ENCODE measurements at places on chromosomes 11 and 22.

DNA sequence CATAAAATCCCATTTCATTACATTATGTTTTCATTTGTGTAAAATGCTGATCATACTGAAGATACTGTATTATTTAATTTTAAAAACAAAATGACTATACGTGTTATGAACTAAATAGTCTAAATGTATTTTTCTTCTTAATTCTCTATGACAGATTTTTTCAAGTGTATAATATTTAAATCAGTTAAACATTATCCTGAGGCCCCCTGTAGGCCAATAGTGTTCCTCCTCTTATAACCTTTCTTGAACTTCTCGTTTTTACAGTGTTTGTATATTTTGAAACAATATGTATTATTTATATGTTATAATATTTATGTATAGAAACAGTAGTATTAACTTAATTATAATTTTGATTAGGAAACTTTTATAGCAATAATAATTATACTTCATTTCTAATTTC is 151.1 kb upstream of the CHORDC1 start:
- no peak for DNase-seq
- no peak overlapping the region for H3K27ac ChIP-seq
- H3K4me3 ChIP-seq: no peak overlapping the region
- no peaks in the 10 kb centered on the region for H3K27me3 ChIP-seq
- no peaks in the 10 kb centered on the region for H3K36me3 ChIP-seq

DNA sequence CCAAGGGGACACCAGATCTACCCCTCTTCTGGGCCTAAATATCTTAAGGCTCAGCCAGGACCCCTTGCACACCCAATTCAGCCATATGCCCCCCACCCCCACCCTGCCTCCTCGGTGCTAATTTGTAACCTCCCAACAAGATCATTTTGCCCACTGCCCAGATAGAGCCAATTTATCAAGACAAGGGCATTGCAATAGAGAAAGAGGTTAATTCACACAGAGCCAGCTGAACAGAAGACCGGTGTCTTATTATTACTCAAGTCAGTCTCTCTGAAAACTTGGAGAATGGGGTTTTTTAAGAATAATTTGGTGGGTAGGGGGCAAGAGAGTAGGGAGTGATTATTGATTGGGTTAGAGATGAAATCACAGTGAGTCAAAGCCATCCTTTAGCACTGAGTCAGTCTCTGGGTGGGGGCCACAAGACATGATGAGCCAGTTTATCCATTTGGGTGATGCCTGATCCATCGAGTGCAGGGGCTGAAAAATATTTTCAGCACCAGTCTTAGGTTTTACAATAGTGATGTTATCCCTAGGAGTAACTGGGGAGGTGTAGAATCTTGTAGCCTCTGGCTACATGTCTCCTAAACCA is 9.9 kb upstream of the CAPN5 start:
- H3K27ac ChIP-seq: no peak overlapping the region
- H3K4me1 ChIP-seq: no peaks in the 10 kb centered on the region
- H3K27me3 ChIP-seq: peaks cover 16% of the 10 kb centered on the region
- DNase-seq: no peak

GRCh38 chr11:120590472-120590871 is 78.9 kb downstream of the GRIK4 start:
- H3K27me3 ChIP-seq: peaks cover 14% of the 10 kb centered on the region
- no peak overlapping the region for H3K27ac ChIP-seq
- no peak for DNase-seq
- no peaks in the 10 kb centered on the region for H3K4me1 ChIP-seq
- no peak overlapping the region for H3K4me3 ChIP-seq

DNA sequence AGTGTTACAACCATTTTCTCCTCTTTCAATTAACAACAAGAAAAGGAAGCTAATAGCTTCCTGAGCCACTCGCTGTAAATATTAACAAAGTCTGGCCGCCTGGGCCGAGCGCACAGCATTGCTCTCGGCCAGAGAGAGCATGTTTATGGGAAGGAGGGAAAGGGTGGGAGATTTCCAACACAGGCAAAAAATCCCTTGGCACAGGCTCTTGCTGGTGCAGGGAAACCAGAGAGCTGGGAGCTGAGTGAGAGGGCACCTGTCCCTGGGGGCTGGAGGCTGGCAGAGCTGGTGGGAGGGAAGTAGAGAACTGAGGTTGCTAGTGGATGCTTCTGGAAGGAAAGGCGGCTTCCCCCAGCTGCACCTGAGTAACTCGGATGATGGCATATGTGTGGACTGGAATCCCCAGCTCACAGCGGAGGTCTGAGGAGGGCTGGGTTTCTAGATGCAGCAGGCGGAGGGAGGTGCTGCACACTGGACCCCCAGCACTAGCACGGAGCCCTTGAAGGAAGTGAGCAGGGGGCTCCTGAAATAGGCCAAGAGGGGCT is 59.6 kb downstream of the FLRT1 start:
- peaks cover 3% of the 10 kb centered on the region for H3K4me1 ChIP-seq
- no peak overlapping the region for H3K4me3 ChIP-seq
- no peak for DNase-seq
- H3K36me3 ChIP-seq: no peaks in the 10 kb centered on the region
- no peaks in the 10 kb centered on the region for H3K27me3 ChIP-seq

DNA sequence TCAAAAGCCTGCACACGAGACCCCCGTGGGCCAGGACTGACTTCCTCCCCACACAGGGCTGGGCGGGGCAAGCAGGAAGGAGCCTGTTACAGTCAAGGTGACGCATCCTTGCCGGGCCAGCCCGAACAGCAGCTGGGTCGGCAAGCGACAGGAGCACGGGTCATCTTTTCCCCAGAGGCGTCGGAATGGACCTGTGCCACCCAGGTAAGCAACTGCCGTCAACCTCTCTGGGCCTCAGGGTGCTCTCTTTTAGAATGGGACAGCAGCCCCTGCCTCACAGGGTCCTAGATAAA is at the start of gene CYTH4:
TSS of gene CYTH4 (plus strand) at position 124 of the 293 bp plus-strand sequence. CDS start at position 186, 62 bp downstream.
- H3K4me3 ChIP-seq: peak within 1 kb of the TSS; percentile 89
- H3K36me3 ChIP-seq: peaks cover 41% of the 10 kb centered on the region
- peak within 1 kb of the TSS; percentile 94 for H3K27ac ChIP-seq
- H3K27me3 ChIP-seq: no peaks in the 10 kb centered on the region

GRCh38 chr11:12863605-12864121 is 145.5 kb upstream of the RASSF10 start:
- DNase-seq: no peak
- no peaks in the 10 kb centered on the region for H3K36me3 ChIP-seq
- peaks cover 41% of the 10 kb centered on the region for H3K27me3 ChIP-seq
- no peak overlapping the region for H3K27ac ChIP-seq

DNA sequence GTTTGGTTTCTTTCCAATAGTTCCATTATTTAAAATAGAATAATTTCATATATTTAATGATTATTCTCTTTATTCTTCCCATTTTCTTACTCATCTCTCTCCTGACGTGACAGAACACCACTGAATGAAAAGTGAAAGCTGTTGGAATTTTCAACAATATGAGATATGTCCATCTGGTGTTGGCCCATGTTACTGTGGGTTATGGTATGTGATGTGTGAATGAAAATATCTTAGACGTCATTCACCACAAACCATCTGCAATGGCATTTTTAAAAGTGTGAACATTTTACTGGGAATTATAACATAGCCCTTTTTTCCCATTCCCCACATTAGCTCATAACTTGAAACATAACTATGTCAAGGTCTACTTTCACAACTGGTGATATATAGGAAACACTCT is 11.3 kb upstream of the OR5M1 start:
- H3K27ac ChIP-seq: no peak overlapping the region
- no peaks in the 10 kb centered on the region for H3K27me3 ChIP-seq
- no peak overlapping the region for H3K4me3 ChIP-seq
- no peaks in the 10 kb centered on the region for H3K4me1 ChIP-seq
- no peaks in the 10 kb centered on the region for H3K36me3 ChIP-seq

GRCh38 chr11:126127898-126128297 is 65.2 kb upstream of the CDON start:
- DNase-seq: no peak
- no peak overlapping the region for H3K27ac ChIP-seq
- H3K36me3 ChIP-seq: no peaks in the 10 kb centered on the region
- H3K4me1 ChIP-seq: no peaks in the 10 kb centered on the region

DNA sequence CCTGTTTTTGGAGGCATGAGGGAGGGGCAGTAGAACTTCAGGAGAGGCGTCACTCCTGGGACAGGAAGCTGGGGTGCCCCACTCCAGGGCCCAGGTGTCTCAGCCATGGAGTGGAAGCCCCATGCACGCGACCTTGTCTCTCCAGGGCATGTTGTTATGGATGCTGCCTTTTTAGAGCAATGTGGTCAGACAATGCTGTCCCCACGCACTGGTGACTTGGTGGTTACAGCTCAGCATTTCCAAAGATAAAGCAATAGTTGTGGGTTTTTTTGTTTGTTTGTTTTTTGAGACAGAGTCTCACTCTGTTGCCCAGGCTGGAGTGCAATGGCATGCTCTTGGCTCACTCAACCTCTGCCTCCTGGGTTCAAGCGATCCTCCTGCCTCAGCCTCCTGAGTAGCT is 22.3 kb downstream of the EIF4G2 start:
- DNase-seq: no peak
- H3K36me3 ChIP-seq: no peaks in the 10 kb centered on the region
- H3K4me1 ChIP-seq: no peaks in the 10 kb centered on the region
- H3K4me3 ChIP-seq: no peak overlapping the region
- H3K27me3 ChIP-seq: no peaks in the 10 kb centered on the region

GRCh38 chr22:35821654-35822053 is 104.0 kb downstream of the APOL5 start:
- H3K36me3 ChIP-seq: no peaks in the 10 kb centered on the region
- H3K4me1 ChIP-seq: peaks cover 6% of the 10 kb centered on the region
- H3K27me3 ChIP-seq: no peaks in the 10 kb centered on the region
- no peak for DNase-seq
- no peak overlapping the region for H3K27ac ChIP-seq

DNA sequence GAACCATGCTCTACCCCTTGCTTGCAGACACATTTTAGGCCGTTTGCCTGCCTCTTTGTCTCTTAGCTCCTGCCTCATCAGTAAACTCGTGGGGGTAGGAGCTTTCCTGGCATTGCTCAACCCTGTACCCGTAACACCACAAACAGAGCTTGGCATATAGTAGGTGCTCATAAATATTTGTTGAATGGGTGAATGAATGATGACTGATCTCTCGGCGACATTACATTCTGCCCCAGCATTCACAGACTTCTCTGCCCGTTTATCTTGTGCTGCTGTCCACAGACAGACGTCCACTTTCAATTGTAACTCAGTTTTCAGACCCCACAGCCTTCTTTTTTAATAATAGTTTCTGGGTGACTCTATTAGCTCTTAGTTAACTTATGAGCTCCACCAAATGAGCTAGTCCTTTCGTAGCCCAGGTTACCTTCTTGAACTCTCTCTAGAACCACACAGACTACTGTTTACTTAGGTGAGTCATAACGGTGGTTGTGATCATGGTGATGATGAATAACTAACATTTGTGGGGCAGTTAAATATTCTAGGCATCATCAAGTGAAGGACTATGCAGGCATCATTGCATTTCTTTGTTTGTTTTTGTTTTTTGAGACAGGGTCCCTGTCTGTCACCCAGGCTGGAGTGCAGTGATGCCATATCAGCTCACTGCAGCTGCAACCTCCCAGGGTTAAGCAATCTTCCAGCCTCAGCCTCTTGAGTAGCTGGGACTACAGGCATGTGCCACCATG is 188.4 kb downstream of the ADAMTS15 start:
- no peaks in the 10 kb centered on the region for H3K36me3 ChIP-seq
- H3K4me3 ChIP-seq: no peak overlapping the region
- H3K4me1 ChIP-seq: peaks cover 26% of the 10 kb centered on the region
- no peaks in the 10 kb centered on the region for H3K27me3 ChIP-seq

DNA sequence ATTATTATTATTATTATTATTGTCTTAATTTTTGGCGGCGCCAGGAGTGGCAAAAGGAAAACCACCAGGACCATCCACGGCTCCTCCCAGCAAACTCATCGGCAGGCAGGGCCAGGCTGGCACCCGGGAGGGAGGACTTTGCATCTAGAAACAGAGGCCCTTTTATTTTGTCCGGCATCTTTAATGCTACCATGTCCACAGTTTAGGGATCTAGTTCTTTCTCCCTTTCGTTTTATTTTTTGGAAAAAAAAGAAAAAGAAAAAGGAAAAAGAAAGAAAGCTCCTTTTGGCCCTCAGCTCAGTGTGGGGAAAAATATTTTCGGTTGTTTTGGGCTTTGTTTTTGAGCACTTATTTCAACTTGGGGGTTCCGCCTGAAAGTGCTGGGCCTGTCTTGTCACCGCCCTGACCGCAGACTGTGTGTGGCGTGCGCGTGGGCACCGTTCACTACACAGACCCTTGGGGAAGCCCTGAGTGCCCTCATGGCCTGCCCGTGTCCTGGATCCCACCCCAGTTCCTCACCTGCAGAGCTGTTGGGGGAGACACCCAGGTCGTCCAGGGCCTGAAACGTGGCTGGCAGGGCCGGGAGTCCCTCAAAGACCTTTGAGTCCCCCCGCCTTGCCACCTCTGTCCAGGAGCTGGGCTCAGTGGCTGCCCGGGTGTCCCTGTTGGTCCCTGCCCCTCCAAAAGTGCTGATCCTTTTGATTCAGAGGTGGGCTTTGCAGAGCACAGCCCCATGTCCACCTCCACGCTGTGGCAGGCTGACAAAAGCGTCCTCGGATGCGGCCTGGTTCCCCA is 69.1 kb upstream of the PPARA start:
- H3K27me3 ChIP-seq: no peaks in the 10 kb centered on the region
- peaks cover 18% of the 10 kb centered on the region for H3K4me1 ChIP-seq
- H3K27ac ChIP-seq: no peak overlapping the region
- H3K4me3 ChIP-seq: no peak overlapping the region

GRCh38 chr22:45639747-45640102 is 31.9 kb upstream of the ATXN10 start:
- no peak for DNase-seq
- peak overlapping the region; percentile 81 for H3K27ac ChIP-seq
- no peaks in the 10 kb centered on the region for H3K36me3 ChIP-seq
- no peak overlapping the region for H3K4me3 ChIP-seq

- peaks cover 4% of the 10 kb centered on the region for H3K4me1 ChIP-seq
- peaks cover 41% of the 10 kb centered on the region for H3K36me3 ChIP-seq
- no peak overlapping the region for H3K4me3 ChIP-seq
- DNase-seq: no peak
- H3K27me3 ChIP-seq: no peaks in the 10 kb centered on the region
Observed at GRCh38 chr11:95800438-95800837, 10.1 kb downstream of the CEP57 start.

DNA sequence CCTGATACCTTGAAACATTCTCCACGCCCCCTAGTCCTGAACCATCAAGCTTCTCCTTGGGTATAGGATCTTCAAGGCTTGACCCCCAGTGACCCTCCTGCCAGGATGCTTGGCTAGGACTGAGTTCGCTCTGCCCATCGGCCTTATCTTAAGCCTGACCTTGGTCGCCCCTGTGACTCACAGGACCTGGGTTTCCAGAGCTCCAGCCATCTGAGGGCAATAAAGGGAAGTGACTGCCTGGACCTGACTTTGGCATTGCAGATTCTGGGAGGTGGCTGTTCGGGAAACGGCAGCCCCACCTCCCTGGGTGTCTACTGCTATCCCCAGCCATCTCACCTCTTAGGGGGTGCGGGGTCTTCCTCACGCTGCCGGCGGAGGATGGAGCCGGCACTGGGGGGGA is 15.4 kb downstream of the CARD10 start:
- no peak for DNase-seq
- H3K4me1 ChIP-seq: peaks cover 14% of the 10 kb centered on the region
- H3K27ac ChIP-seq: no peak overlapping the region
- no peaks in the 10 kb centered on the region for H3K36me3 ChIP-seq
